ENCODE measurements at places on chromosomes 1 and 21.

- DNase-seq: no peak
Observed at GRCh38 chr1:66386712-66387111, 147.2 kb upstream of the SGIP1 start.

DNA sequence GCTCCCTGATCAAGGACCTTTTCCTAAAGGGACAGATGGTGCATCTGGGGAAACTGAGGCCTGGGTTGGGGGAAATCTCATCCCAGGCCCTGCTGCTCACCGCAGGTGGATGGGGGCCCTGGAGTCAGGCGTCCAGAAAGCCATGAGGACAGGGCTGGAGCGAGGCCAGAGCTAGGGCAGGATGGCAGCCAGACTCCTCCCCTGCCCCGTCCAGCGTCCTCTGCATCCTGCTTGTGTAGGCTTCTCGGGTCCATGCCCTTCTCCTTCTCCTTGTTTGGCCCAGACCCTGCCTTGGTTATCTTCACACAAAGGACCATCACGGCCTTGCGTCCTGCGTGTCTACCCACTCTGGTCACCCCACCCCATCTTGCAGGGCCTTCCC lies 43.0 kb downstream of the TRIM11 start:
- no peak for DNase-seq

- DNase-seq: peak; percentile 58
Observed at GRCh38 chr1:173112129-173112528, 61.4 kb upstream of the TNFSF18 start.

DNA sequence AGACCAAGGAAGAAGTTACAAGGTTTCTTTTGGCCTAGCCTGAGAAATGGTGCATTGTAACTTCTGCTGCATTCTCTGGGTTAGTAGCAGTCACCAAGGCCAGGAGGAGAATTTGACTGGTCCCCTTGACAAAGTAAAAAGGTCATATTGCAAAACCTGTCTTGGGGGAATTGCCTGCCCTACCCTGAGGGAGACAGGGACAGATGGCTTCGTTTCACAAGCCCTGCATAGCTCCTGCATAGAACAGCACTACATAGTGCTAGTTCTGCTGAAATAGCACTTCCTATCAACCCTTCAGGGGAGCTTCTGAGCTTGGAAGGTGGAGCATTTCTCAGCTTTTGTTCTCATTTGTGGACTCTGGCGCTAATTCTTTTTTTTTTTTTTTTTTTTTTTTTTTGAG lies 20.4 kb upstream of the AK2 start:
- no peak for DNase-seq

GRCh38 chr1:46583494-46583893 lies 20.6 kb downstream of the MKNK1 start:
- no peak for DNase-seq

- DNase-seq: no peak
Observed at GRCh38 chr1:23745515-23745914, 2.2 kb downstream of the ELOA start.

- no peak for DNase-seq
Observed at GRCh38 chr1:100440075-100440809, 87.9 kb downstream of the CDC14A start.

Data from foreskin fibroblast (primary cell).